ENCODE measurements at places on chromosomes 13 and 19.

DNA sequence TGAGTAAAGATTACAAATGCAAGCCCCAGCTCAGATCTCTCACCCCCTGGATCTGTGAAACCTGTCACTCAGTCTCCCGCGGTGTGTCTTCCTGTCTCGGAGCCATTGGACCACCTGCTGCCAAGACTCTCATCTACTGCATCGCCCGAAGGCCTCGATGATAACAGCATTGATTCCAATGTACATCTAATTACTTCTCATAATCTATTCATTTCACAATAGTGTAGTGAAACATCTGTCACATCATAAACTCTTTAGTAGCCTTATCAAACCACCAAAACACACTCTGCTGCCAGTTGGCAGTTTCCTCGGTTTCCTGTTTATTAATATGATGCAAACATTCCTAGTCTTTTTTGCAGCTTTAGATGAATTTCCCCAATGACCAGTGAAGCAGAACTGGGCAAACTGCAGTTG is 220.3 kb downstream of the POU4F1 start:
- peaks cover 2% of the 10 kb centered on the region for H3K27me3 ChIP-seq
- H3K4me1 ChIP-seq = no peaks in the 10 kb centered on the region
- no peak overlapping the region for H3K4me3 ChIP-seq

DNA sequence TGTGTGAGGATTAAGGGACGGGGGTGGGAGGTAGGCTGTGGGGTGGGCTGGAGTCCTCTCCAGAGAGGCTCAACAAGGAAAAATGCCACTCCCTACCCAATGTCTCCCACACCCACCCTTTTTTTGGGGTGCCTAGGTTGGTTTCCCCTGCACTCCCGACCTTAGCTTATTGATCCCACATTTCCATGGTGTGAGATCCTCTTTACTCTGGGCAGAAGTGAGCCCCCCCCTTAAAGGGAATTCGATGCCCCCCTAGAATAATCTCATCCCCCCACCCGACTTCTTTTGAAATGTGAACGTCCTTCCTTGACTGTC is 5.5 kb downstream of the FOSB start:
- peaks cover 31% of the 10 kb centered on the region for H3K27me3 ChIP-seq
- H3K27ac ChIP-seq = no peak overlapping the region
- peaks cover 19% of the 10 kb centered on the region for H3K4me1 ChIP-seq
- no peaks in the 10 kb centered on the region for H3K36me3 ChIP-seq
- no peak overlapping the region for H3K4me3 ChIP-seq

DNA sequence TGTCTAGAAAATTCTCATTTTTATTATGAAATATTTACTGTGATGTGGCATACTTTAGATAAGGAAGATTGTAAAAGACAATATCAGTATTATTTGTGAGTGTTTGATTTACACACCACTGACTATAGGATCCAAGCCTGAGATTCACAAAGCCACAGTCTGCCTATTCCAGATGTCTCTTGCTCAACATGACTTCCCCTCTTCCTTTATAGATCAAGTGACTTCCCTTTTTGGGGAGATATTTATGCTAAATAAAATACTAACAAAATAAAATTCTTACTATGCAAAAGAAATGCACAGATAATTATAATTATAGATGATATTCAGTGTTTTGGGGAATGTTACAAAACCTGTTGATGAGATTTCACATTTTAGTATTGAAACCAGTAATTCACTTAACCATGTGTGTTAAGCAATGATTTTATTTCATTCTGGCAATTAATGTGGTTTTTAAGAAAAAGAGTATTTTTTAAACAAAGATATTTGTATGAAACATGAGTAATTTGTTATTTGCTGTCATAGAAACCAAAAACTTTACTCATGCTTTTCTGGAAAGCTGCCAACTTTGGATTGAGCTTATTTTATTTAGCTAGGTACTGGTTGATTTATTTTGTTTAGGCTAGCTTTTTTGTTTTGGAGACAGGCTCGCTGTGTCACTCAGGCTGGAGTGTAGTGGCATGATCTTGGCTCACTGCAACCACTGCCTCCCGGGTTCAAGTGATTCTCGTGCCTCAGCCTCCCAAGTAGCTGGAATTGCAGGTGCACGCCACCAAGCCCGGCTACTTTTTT is 13.7 kb upstream of the GPR183 start:
- peaks cover 10% of the 10 kb centered on the region for H3K36me3 ChIP-seq
- no peak overlapping the region for H3K27ac ChIP-seq
- H3K4me1 ChIP-seq = no peaks in the 10 kb centered on the region
- H3K27me3 ChIP-seq = no peaks in the 10 kb centered on the region
- H3K4me3 ChIP-seq = no peak overlapping the region

GRCh38 chr13:113573065-113573464 is 11.5 kb upstream of the TFDP1 start:
- no peaks in the 10 kb centered on the region for H3K4me1 ChIP-seq
- H3K36me3 ChIP-seq = peaks cover 12% of the 10 kb centered on the region
- no peak for DNase-seq
- no peak overlapping the region for H3K4me3 ChIP-seq

DNA sequence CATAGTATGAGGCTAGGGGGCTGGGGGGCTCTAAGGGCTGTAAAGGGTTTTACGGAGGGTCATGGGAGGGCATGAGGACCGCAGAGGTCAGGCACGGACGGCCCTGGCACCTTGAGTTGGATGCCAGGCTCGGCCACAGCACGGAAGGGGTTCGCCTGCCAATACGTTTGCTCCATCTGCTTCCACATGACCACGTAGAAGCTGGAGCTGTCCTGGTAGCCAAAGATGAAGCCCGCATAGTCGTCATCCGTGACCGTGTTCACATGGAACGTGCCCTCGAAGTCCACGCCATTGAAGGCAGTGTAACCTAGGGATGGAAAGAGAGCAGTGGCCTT is 6.4 kb downstream of the COMP start:
- peaks cover 51% of the 10 kb centered on the region for H3K27me3 ChIP-seq
- no peak for DNase-seq
- H3K4me3 ChIP-seq = no peak overlapping the region
- H3K27ac ChIP-seq = no peak overlapping the region
- peaks cover 4% of the 10 kb centered on the region for H3K4me1 ChIP-seq

- no peaks in the 10 kb centered on the region for H3K4me1 ChIP-seq
- H3K27me3 ChIP-seq = no peaks in the 10 kb centered on the region
- peaks cover 3% of the 10 kb centered on the region for H3K36me3 ChIP-seq
- H3K4me3 ChIP-seq = no peak overlapping the region
Observed at GRCh38 chr13:94195715-94196114, 283.8 kb downstream of the DCT start.

DNA sequence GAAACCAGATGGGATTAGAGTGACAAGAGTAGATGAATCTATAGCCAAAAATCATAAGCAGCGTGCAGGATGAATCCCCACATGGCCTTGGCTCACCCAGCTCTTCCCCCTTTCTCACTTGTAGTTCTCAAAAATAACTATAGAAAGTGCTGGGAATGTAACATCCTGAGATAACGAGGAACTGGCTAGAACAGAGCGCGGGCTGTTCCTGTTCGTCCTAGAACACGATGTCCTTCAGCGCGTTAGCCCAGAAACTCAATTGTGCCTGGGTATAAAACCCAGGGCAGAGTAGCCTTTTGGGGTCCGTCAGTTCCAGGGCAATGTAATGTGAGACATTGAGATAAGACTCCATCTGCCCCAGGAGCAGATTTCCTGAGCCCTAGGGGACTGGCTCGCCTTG is 326.2 kb downstream of the TSHZ3 start:
- no peak overlapping the region for H3K27ac ChIP-seq
- DNase-seq = no peak
- H3K4me3 ChIP-seq = no peak overlapping the region
- H3K4me1 ChIP-seq = no peaks in the 10 kb centered on the region
- no peaks in the 10 kb centered on the region for H3K27me3 ChIP-seq

DNA sequence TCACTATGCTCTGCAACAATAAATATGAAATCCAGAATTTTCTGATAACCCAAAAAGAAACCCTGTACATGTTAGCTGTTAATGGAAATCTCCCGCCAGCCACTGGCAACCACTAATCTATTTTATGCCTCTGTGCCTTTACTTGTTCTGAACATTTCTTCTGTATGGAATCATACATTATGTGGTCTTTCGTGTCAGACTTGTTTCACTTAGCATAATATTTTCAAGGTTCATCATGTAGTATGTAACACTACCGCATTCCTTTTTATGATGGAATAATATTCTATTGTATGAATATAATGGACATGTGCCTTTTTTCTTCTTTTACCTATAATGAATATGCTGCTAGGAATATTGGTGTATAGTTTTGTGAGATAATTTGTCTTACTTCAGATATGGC is 1123.3 kb downstream of the EFNB2 start:
- no peaks in the 10 kb centered on the region for H3K4me1 ChIP-seq
- H3K27me3 ChIP-seq = no peaks in the 10 kb centered on the region
- H3K27ac ChIP-seq = no peak overlapping the region
- no peak for DNase-seq
- H3K4me3 ChIP-seq = no peak overlapping the region

- no peak overlapping the region for H3K27ac ChIP-seq
- H3K27me3 ChIP-seq = no peaks in the 10 kb centered on the region
- H3K4me3 ChIP-seq = no peak overlapping the region
Observed at GRCh38 chr13:76455960-76456359, 430.2 kb downstream of the KCTD12 start.

GRCh38 chr13:70694996-70695715 is 586.9 kb upstream of the KLHL1 start:
- DNase-seq = no peak
- H3K4me1 ChIP-seq = peaks cover 6% of the 10 kb centered on the region
- no peak overlapping the region for H3K4me3 ChIP-seq
- no peaks in the 10 kb centered on the region for H3K36me3 ChIP-seq
- no peak overlapping the region for H3K27ac ChIP-seq

GRCh38 chr13:110454227-110454859 is 107.2 kb downstream of the RAB20 start:
- no peak overlapping the region for H3K27ac ChIP-seq
- peaks cover 2% of the 10 kb centered on the region for H3K4me1 ChIP-seq
- H3K36me3 ChIP-seq = peaks cover 5% of the 10 kb centered on the region
- DNase-seq = no peak
- H3K27me3 ChIP-seq = no peaks in the 10 kb centered on the region

DNA sequence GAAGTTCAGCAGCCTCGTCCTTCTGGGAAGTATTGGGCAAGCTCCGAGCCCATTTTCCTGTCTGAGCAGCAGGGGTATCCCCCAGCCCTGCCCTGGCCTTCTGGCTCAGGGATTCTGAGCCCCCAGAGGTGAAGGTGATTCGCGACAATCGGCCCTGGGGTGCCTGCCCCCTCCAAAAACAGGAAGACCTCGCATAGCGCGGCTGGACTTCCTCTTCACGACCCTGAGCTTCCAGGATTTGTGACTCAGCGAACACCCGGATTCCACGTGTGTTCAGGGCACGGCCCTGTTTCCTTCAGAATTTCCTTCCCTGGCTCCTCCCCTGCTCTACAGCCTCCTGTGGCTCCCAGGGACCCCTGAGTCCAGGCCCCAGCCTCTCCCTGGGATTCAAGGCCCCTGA is at the start of gene SEMA6B:
Gene SEMA6B, minus strand, starts transcription at position 116 of the 400 bp plus-strand sequence. CDS start 1,227 bp downstream, outside the sequence.
- no peaks in the 10 kb centered on the region for H3K27me3 ChIP-seq
- H3K36me3 ChIP-seq = peaks cover 6% of the 10 kb centered on the region
- no peaks in the 10 kb centered on the region for H3K4me1 ChIP-seq

DNA sequence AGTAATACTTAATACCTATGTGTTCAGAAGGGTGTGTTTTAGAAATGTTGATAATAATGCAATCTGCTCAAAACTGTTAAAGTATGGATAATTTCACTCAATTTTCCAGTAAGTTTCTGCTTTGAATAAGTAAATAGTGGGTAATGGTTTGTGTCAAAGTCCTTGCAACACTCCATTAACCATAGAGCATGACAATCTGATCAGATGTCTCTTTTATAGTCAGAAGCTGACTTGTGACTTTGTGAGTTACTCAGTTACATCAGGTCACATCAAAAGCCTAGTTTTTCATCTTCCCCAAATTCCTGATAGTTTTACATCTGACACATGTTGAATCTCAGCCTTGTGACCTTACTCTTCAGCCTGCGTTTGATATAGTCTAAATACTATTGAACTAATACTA is 338.0 kb downstream of the EFNB2 start:
- H3K27ac ChIP-seq = no peak overlapping the region
- no peak overlapping the region for H3K4me3 ChIP-seq
- H3K4me1 ChIP-seq = no peaks in the 10 kb centered on the region
- H3K36me3 ChIP-seq = no peaks in the 10 kb centered on the region
- no peaks in the 10 kb centered on the region for H3K27me3 ChIP-seq

DNA sequence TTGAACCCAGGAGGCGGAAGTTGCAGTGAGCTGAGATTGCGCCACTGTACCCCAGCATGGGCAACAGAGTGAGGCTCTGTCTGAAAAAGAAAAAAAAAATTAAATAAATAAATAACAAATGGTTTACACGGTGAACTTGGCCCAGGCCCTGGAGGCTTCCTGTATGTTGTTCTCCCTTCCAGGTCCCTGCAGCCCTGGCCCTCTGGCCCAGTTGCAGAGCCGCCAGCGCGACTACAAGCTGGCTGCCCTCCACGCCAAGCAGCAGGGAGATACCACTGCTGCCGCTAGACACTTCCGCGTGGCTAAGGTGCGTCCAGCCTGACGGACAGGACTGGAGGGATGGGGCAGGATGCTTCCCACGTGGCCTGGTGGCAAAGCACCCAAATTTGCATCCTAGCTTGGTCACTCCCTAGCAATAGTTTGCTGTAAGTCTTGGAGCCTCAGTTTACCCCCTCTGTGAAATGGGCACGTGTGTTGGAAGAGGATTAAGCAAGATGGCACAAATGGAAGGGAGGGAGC is 11.9 kb downstream of the CC2D1A start:
- no peak overlapping the region for H3K4me3 ChIP-seq
- no peaks in the 10 kb centered on the region for H3K4me1 ChIP-seq
- no peak overlapping the region for H3K27ac ChIP-seq
- no peak for DNase-seq

GRCh38 chr19:2227415-2228156 is 8.5 kb downstream of the PLEKHJ1 start:
- H3K4me1 ChIP-seq = no peaks in the 10 kb centered on the region
- H3K27ac ChIP-seq = no peak overlapping the region
- peaks cover 6% of the 10 kb centered on the region for H3K36me3 ChIP-seq
- no peak for DNase-seq
- no peaks in the 10 kb centered on the region for H3K27me3 ChIP-seq

DNA sequence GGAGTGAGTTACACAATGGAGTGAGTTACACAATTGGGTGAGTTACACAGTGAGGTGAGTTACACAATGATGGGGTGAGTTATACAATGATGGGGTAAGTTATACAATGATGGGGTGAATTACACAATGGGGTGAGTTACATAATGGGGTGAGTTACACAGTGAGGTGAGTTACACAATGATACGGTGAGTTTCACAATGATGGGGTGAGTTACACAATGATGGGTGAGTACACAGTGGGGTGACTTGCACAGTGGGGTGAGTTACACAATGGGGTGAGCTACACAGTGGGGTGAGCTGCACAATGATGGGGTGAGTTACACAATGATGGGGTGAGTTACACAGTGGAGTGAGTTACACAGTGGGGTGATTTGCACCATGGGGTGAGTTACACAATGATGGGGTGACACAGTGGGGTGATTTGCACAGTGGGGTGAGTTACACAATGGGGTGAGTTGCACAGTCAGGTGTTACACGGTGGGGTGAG is 52.5 kb upstream of the GAS6 start:
- no peaks in the 10 kb centered on the region for H3K36me3 ChIP-seq
- H3K4me3 ChIP-seq = no peak overlapping the region
- H3K4me1 ChIP-seq = peaks cover 5% of the 10 kb centered on the region

- H3K36me3 ChIP-seq = peaks cover 15% of the 10 kb centered on the region
- no peak overlapping the region for H3K4me3 ChIP-seq
- no peak overlapping the region for H3K27ac ChIP-seq
- no peaks in the 10 kb centered on the region for H3K27me3 ChIP-seq
- no peak for DNase-seq
Observed at GRCh38 chr13:32125751-32126150, 94.2 kb downstream of the FRY start.
